ENCODE measurements at places on chromosomes 3 and 15.

GRCh38 chr3:57169872-57170623 is 4.9 kb upstream of the IL17RD start:
- DNase-seq: no peak

DNA sequence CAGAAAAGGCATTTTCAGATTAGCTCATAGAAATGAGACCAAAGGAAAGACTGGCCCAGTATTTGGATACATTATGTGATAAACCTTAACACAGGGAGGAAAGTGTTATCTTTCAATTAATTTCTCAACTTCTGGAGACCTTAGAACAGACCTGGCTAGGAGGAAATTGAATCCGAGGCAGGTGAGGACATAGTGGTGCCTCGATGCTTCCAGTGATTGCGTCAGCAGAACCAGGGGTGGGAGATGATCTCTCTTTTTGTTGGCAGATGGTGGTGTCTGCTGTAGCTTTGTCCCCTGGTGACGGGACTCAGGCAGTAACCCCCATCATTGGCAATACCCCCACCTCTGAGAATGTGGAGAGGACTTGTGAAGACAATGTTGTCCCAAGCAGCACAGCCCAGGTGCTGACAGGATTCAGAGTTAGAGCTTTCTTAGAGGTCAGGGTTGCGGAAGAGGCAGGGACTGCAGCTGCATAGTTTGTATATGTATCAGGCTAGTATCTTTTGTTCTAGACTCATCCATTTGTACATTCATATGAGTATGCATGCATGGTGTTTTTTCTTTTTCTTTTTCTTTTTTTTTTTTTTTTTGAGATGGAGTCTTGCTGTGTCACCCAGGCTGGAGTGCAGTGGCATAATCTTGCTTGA is 27.9 kb upstream of the MUC20 start:
- DNase-seq: no peak

- DNase-seq: no peak
Observed at GRCh38 chr3:173404156-173404555, 6.6 kb downstream of the NLGN1 start.

DNA sequence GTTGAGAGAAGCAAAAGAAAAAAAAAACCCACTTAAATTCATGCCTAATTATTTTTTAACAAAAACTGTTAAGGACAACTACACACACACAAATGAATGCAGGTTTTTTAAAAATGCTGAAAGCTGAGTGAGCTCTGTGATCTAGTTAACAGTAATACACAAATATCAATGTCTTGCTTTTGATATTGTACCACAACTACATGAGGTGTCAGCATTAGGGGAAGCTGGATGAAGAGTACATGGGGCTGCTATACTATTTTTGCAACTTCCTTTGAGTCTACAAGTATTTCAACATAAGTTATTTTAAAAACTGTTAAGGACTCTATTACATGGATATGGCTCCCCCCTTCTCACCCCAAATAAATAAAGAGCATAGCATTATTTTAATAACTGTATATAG is 44.7 kb downstream of the SUCLG2 start:
- DNase-seq: no peak

DNA sequence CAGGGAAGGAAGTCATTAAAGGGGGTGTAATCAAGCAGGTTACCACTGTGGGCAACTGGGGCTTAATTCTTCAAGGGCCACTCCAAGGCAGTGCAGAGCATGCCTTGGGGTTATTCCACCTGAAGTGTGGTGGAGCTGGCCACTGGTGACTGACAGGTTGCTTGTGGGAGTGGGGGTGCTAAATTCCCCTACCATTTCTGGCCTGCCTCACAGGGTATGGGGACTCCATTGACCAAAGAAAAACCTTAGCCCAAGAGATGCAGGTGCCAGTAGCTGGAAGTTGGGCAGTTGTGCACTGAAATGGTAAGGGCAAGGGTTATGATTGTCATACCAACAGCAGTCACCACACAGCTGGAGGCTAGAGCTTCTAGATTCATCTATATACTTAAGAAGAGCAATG is 93.4 kb downstream of the ZNF621 start:
- DNase-seq: no peak

DNA sequence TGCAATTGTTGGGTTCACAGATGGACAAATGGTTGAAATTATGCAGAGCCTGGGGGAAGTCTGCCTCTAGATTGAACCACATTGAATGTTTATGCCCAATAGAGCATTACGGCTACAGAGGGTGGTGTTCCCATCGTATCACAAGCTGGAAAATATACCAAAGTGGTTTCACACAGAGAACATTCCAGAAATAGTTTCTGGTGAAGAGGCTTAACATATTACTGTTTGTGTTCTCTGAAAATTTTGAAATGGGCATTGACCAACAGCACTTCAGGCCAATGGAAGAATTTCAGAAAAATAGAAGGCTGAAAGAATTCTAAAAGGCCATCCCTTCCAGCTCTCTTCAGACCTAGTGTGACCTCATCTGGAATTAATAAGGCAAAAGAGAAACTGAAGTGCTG is 203.9 kb downstream of the NEK10 start:
- no peak for DNase-seq

GRCh38 chr3:15081960-15082664 is 16.8 kb downstream of the RBSN start:
- no peak for DNase-seq

DNA sequence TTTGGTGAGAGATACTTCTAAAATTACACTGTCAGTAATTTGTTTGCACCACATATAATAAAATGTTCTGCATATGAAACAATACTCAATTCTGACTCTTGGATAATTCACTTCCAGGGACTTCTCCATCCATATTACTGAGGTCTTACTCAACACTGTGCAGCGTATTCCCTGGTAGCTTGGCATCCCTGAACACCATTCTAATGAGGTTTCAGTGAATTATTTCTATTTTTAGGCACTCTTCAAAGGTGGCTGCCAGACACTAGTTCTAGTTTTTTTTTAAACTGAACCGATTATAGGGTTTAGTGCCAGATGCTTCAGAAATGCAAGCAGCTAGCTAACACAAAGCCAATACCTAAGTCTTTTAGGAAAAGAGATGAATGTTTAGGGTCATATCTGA is 283.3 kb downstream of the FEZF2 start:
- no peak for DNase-seq

Measured in coronary artery (tissue), 2 donors.